ENCODE measurements at places on chromosomes 7 and 10.
A peak's percentile ranks its signal among the peaks of the same experiment; 100 is the strongest.

DNA sequence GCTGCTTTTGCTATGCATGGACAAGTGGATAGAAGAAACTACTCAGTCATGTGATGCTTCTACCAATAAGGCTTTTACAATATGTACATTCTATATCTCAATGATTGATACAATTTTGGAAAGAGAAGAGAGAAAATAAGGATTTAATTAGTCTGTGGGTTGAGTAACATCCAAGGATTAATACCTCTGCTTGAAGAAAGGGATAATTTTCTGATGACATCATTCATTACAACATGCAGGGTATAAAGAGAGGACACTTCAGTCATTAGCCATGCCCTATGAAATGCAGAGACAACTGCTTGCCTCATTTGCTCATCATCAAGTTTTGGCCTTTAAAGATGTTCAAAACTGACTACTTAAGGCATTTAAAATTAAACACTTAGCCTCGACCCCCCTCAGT, 237.3 kb downstream of the AHR start:
- DNase-seq = no peak

GRCh38 chr10:70960783-70961570, 72.6 kb upstream of the PCBD1 start:
- no peak for DNase-seq

GRCh38 chr10:45495438-45496152, 121.6 kb downstream of the ALOX5 start:
- DNase-seq = peak; percentile 14

DNA sequence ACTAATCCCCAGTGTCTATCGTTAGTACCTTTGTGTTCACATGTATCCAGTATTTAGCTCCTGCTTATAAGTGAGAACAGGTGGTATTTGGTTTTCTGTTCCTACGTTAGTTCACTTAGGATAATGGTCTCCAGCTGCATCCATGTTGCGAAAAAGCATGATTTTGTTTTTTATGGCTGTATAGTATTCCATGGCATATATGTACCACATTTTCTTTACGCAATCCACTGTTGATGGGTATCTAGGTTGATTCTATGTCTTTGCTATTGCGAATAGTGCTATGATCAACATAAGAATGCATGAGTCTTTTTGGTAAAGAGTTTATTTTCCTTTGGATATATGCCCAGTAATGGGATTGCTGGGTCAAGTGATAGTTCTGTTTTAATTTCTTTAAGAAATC, 59.1 kb downstream of the CH25H start:
- DNase-seq = no peak

DNA sequence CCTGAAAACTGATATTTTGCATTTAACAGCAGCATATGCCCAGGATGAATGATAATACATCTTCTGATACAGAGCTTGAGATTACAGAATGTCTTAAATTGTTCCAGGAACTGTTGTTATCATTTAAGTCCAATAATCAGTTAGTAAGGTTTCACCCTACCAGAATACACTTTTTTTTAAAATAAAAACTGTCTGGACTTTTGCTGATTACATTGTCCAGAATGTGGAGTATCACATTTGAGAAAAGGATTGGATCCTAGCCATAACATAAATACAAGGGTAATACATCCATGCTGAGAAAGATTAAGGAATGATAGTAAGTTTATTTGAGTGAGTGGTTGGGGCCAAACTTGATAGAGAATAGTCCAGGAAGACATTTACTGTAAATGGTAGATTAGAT, 71.0 kb downstream of the SEPTIN7 start:
- DNase-seq = no peak

DNA sequence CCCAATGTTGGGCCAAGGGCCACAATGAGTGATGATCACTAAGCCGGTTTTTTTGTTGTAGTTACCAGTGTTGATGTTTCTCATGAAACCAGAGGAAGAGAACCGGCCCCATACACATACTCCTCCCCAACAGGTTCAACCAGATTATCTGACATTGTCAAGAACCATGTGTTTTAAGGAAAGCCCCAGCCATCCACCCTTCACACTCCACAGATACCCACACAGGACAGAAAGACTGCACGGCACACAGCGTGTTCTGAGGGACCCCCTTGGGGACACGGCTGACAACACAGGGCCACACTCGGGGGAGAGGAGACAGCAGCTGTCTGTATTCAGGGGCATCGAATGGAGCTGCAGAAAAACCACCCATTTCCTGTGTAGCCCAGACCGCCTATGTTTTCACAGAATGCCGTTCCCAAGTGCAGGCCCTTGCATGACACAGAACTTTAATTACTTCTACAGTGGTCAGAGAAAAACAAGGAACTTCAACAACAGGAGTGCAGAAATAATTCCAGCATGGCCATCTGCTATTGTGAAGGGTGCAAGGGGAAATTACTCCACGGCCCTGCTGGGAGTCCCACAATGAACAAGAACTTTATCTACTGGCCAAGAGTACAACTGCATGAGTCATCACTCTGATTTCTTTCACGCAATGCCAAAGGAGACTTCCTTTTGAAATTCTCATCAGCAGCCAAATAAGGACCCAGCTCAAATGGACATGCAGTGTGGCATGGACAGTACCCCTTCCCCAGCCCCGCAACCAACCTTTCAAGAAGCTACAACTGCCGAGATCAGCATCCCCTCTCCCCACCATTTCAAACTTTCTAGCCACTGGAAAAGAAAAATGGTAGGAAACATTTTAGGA, 2.3 kb downstream of the KLF6 start:
- DNase-seq = peak; percentile 77
